ENCODE measurements at places on chromosomes 6 and 20.

DNA sequence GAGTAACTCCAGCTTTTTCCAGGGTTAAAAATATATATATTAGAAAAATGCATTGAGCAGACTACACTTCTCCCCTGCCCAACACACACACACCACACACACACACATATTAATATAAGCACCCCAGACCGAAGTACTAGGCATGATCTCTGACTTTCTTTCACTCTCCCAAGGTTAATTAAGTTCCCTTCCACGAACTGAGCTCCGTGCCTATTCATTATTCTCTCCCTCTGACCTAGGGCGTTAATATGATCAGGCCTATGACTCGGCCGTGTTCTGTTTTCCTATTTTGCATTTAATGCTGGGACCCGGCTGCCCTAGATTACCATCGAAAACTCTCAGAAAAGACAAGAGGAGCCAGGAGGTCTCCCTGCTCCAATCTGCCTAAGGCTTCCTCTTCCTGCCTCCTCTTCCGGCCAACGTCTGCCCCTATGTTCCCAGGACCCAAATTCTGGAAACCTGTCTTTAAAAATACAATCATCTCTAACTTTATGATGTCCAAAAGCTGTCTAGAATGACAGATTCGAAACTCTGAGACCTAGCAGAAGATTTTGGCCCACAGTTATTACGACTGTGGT lies 6.1 kb upstream of the POU3F2 start:
- no peak for DNase-seq

DNA sequence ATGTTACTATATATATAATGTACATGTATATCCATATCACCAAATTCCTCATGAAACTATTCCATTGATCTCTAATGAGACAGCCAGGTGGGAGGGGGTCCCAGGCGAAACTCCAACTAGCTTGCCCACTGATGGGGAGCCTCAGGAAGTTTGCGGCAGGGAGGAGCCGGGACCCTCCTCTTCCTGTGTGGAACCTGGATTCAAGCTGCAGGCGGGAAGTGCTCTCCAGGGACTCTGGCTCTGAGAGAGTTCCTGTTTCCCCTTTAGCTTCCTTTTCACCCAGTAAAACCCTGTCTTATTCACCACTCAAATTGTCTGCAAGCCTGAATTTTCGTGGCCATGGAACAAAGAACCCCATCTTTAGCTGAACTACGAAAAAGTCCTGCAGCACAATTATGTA lies 152.2 kb downstream of the OPN5 start:
- no peak for DNase-seq

DNA sequence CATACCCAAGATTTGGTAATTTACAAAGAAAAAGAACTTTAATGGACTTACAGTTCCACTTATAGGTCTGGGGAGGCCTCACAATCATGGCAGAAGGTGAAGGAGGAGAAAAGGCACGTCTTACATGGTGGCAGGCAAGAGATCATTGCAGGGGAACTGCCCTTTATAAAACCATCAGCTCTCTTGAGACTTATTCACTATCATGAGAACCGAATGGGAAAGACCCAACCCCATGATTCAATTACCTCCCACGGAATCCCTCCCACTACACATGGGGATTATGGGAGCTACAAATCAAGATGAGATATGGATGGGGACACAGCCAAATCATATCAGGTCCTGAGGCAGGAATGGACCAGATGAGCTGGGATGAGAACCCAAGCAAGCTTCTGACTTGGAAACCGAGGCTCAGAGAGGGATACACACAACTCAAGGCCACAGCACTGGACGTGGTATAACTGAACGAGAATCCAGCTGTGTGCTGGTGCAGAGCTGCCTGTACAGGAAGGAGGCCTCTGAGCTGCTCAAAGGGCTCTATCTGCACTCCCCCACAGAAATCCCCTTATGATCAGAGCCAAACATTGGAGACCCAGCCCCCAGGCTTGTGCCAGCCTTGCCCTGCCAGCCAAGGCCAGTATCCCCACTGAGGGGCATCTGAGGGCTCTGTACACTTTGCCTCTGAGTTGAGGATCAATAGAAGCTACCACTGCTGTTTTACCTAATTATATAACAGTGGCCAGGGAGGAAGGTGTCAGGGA lies 137.8 kb downstream of the CEBPB start:
- no peak for DNase-seq

DNA sequence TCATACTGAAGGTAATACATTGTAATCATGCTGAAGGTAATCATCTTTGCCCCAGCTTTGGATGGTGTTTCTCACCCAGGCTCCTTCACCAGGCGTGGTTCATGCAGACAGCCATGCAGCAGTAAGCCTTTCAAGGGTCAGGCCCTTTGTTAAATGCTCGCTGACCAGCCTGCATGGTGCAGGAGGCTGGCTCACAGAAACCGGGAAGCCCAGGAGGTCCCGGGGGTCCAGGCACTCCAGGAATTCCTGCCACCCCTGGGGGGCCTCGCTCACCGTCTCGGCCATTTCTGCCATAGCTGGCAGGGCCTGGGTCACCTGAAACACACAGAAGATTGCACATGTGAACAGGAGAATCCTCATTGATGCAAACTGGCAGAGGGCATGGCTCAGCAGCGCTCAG lies 86.1 kb downstream of the COL9A1 start:
- DNase-seq, result no peak

- no peak for DNase-seq
These were observed 23.1 kb upstream of the MRGBP start for GRCh38 chr20:62772990-62773844.

- DNase-seq, result no peak
These were observed 293.6 kb upstream of the PRND start for GRCh38 chr20:4427940-4428586.

DNA sequence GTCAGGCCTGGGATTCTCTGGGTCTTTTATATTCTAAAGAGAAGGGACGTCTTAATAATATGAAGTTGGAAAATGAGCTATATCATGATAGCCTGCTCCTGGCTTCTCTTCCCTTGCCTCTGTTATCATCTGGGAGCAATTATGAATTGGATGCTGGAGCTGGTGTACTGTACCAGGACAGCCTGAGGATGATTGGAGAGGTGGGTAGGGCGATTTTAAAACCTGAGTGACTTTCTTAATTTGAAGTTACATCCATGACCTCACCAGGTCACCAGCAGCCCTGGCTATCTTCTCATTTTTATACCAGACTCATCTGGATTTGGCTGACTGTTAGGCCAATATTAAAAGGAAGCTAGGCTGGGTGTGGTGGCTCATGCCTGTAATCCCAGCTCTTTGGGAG lies 317.6 kb downstream of the CLIC5 start:
- no peak for DNase-seq

DNA sequence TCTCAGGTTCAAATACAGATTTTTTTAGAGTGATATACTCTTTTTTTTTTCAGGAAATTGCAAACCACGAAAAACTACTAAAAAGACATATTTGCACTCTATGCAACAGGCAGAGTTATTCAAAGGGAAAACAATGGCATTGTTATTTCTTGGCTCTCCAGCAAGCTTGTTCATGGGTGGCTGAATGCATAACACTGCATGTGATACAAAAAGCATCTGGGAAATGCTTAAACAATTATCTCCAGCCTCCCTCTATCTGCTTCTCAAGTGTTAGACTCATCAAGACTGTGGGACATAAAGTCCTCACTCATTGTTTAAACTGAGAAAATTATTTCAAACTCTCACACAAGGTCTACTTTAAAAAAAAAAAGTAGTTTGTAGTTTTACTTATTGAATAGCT lies 7.3 kb upstream of the COL12A1 start:
- DNase-seq, result no peak

- no peak for DNase-seq
These were observed 5.1 kb downstream of the SOX4 start for GRCh38 chr6:21598674-21599023.
